ENCODE measurements at places on chromosomes 7 and 10. TPM values are rescaled to one million over a fixed set of nuclear protein-coding genes. Genes with fewer than 3 reads are reported as not detected.

DNA sequence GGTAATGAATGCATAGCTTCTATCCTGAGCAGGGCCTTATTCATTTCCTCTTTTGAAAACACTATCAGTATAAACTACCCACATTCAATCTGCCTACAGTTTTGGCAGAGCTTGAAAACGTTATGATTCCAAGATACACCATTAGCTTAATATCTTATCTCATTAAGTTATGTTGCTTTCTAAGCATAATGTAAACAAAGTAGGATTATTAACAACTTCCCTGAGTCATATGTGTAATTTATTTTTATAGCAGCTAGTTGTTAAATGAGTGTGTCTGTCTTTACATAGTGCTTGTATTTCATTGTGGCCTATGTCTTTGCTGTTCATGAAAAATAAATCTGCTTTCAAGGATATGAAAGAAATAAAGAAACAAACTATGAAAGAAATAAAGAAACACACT lies 106.2 kb upstream of the DLX6 start:
- no peak for DNase-seq

DNA sequence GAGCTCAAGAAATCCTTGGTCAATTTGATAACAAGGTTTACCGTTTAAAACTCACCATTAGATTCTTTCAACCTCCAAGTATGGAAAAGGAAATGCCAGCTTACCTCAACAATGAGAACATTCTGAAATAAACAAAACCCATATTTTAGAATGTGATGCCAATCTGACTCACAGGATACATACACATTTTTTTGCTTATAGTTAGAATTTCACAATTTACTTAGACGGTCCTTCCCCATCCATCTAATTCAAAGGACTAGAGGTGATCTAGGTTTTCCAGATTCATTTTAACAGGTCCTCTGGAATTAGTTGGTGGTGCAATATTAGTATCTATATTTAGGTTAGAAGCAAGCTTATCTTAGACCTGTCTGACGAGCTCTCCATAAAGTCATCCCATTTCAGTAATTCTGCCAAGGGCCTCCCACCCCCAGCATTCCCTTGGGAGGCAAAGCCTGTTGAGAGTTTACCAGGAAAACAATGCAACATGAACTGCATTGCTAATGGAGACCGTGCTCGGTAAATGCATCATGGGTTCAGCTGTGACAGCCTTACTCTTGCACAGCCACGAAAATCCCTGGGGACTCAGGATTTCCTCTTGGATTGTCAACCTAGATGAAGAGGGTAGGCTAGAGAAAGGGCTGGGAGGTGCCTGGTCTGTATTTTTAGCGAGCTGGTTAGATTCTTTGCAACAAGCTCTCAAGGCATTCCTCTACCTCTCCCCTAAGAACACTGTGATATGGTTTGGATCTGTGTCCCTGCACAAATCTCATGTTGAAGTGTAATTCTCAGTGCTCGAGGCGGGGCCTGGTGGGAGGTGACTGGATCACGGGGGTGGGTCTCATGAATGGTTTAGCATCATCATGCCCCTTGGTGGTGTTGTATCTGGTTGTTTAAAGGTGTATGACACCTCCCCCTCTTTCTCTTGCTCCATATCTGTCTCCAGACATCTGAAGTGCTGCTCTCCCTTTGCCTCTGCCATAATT lies 93.8 kb downstream of the PRTFDC1 start:
- DNase-seq = peak; percentile 51

CALML5 gene
- not detected for total RNA-seq

DNA sequence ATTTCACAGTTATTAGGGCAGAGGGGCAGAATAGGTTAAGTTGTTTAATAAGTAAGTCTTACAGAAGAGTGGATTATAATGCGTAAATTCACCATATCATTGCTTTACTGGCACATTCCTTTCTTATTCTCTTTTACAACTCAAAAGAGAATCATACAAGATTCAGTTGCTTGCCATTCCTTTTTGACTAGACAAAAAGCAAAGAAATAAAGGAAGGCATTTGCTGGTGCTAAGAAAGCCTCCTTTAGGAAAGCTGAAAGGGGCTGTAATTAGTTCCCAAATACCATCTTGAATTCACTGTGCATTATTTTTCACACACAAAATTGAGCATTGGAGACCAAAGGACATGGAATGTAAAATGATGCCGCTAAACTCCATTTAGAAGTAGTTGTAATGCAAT lies 499.3 kb downstream of the NXPH1 start:
- DNase-seq = no peak

DNA sequence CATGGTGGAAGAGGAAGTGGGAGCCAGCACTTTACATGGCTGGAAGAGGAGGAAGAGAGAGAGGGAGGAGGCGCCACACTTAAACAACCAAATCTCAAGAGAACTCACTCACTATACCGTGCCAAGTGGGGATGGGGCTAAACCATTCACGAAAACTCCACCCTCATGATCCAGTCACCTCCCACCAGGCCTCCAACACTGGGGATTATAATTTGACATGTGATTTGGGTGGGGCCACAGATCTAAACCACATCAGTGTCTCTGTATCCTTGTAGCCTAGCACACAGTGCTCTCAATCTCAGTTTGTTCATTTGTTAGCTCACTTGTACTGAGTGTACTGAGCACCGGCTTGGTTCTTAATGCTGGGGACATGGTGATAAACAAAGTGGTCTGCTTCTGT lies 228.3 kb downstream of the BUB3 start:
- DNase-seq = peak; percentile 18

DNA sequence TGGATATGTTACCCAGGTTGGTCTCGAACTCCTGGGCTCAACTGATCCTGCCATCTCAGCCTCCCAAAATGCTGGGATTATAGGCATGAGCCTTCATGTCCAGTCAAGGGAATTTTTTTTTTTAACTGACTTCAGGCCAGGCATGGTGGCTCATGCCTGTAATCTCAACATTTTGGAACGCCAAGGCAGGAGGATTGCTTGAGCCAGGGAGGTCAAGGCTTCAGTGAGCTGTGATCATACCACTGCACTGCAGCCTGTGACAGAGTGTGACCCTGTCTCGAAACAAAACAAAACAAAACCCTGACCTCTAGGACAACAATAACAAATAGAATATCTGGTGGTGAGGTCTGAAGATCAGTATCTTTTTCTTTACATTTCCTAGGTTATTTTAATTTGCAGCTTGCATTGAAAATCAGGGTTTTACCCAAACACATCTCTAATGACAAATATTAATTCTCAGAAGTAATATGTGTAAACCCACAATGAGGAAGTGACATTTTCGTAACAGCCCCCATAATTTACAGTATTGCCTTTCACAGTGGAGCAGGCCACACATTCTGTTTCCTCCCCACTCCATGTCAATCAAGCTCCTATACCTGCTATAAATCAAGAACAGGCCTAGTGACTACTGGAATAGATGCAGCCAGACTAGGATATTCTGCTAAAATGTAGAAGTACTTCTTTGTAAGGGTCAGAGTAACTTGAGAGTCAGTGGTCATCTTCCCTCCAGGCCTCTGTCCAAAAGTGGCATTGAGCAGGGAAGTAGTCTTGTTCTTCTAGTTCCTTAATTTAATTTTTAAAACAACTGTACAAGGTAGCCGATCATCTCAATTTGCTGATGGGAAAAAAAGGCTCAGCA lies 43.3 kb upstream of the ECHDC3 start:
- DNase-seq = no peak

GRCh38 chr7:129952086-129952652 lies 591 bp downstream of the UBE2H start:
- peak; percentile 71 for DNase-seq

TAS2R5 gene
- total RNA-seq = 2.4 TPM

DNA sequence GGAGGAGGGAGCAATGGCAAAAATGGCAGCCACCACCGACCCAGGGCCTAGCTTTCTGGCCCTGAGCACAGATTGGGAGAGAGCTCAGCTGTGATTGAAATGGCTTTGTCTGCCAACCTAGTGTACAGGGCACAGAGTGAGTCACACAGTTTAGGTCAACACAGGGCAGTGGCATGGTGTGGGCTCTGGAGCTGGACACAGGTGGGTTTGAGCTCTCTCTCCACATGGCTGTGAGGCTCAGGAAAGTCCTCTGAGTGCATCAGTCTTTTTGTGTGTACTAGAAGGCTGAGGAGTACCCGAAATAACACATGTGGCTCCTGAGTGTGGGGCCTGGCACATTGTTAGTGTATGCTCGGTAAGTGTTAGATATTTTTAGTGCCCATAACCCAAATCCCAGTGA lies 60.2 kb upstream of the LOXL4 start:
- no peak for DNase-seq

GRCh38 chr7:140062528-140063299 lies at the start of gene PARP12:
PARP12 (minus strand) TSS chr7:140062951; CDS start chr7:140062847, 104 bp downstream.
- DNase-seq = peak; percentile 90

DNA sequence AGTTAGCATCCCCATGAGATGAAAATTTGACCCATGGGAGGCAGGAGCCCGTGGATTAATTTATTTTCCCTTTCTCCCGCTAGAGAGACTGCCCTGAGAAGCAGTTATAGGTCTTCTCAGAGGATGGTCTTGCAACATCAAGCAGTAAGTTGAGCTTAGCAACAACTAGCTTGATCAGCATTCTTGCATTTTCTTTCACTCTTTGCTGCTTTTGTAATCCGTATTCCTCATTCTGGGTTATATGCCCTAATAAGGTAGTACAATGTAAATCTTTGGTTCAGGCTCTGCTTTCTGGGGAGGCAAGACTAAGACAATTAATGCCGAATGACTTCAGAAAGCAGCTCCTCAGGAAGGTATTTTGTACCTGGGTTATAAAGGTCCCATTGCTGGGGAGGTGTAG lies 146.8 kb downstream of the FZD1 start:
- DNase-seq = no peak

DNA sequence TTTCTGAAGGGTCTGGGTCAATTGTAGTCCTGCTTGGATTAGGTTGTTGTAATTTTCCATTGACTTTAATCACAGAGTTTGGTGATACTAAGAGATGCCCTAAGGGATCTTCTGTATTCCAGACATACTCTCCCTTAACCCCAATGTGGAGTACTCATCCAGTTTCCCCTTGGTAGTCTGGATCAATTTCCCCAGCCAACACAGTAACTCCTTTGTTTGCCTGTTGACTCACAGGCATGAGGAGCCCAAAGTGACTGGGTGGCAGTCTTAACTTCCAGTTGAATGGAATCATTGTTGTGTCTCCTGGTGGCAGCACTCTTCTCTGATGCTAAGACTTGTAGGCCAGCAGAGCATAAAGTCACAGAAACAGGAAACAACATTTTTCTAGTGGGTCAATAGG lies 41.5 kb upstream of the PIK3CG start:
- DNase-seq = no peak

DNA sequence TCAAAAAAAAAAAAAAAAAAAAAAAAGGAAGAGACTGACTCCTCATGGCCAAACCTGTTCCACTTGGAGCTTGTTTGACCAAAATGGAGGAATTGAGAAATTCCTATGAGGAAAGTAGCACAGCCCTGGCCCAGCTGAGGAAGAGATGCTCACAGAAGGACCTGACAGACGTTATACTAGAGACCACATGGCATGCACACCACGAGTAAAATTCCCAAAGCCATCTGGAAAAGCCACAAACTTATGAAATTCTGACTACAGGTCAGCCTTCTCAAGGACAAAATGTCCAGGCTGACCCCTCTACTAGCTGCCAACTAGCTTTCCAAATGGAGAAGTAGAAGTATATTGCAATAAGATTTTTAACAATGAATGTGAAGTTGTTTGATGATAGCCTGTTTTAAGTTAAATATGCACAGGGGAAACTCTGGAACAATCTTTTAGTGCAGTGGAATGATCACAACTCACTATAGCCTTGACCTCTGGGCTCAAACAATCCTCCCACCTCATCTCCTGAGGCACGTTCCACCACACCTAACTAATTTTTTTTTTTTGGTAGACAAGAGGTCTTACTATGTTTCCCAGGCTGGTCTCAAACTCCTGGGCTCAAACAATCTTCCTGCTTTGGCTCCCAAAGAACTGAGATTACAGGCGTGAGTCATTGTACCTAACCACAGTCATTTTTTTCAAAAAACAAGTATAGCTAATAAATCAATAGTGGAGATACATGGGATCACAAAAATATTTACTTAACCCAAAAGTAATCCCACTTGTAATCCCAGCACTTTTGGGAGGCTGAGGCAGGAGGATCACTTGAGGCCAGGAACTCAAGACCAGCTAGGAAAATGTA lies 75.7 kb downstream of the AKR1D1 start:
- no peak for DNase-seq

CYP2C19 gene
- total RNA-seq = not detected

DNA sequence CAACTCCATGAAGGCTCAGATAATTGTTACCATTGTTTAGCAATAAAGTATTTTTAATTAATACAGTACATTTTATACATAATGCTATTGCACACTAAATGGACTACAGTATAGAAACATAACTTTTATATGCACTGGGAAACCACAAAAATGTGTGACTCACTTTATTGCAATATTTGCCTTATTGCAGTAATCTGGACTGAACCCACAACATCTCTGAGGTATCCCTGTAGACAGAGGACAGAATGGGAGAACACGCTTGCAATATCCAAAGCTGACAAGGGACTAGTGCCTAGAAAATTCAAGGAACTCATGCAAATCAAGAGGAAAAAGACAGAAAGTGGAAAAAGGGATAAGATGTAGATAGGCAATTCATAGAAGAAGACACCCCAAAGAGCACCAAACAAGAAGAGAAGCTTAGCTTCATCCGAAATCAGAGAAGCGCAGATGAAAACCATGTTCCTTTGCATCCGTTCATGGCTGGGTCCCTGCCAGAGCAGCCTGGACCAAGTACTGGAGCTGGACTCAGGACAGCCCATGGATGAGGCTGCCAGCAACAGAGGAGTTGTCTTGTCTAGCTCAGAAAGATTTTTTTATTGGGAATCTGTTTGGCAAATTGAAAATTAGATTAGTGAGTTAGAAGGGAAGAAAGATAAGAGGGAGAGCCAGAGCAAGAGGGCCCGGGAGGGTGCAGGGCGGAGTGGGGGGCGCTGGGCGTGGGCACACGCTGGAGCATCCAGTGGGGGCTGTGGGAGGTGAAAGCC lies 16.0 kb upstream of the GALNTL5 start:
- no peak for DNase-seq

DNA sequence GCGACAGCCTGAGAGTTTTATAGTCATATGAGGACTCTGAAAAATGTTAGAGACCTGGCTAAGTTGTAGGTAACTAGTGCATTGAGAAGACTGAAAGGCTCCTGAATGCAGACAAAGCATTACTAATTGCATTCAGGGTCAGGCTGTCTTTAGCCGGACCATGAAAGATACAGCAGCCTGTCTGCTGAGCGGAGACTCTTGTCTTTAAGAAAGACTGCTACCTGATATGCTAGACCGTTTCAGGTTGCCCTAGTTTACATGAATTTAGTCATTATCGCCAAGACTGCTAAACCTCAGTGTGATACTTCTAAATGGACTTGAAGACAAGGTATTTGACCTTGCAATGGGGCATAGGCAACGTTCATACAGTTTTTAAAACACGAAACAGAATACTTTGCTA lies 81.2 kb downstream of the BMPR1A start:
- DNase-seq = no peak

GRCh38 chr10:125816548-125816947 lies 6.5 kb downstream of the UROS start:
- DNase-seq = no peak

GRCh38 chr7:4711093-4711492 lies 29.0 kb downstream of the FOXK1 start:
- no peak for DNase-seq

- DNase-seq = no peak
Observed at GRCh38 chr7:152395112-152395511, 40.7 kb downstream of the KMT2C start.

Data from endodermal cell (in vitro differentiated cells).